Muscle of arm (tissue), 14 donors: ENCODE measurements at places on chromosomes 3 and 15. TPM values are rescaled to one million over a fixed set of nuclear protein-coding genes. Genes with fewer than 3 reads are reported as not detected.

DNA sequence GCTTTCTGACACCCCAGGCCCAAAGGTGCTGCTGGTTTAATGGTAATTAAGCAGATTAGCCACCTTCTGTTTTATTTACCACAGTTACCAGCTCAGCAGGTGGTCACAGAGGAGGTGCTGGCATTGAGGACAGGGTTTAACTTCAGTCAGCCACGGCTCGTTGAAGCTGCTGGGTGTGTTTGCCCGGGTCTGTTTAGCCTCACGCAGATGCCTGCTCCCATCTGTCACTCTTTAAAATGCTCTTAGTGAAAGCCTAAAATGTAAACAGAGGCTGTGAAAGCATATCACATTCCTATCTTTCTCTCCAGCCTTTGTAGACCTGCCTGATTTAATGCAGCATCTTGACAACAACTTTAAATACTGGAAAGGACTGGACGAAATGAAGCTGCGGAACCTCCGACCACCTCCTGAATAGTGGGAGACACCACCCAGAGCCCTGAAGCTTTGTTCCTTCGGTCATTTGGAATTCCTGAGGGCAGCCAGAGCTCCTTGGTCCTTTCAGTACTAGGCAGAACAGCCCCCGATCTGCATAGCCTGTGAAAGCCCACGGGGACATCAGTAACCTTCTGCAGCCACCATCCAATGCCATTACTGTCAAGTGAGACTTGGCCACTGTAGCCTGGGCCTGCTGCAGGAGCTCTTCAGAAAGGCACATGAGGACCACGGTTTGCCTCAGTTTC, 156.0 kb downstream of the PDE8A start:
- DNase-seq = no peak

GRCh38 chr3:15889936-15890335, 92.2 kb upstream of the ANKRD28 start:
- no peak for DNase-seq

GRCh38 chr3:97991293-97991682, 19.1 kb upstream of the RIOX2 start:
- no peak for DNase-seq

Gene STAC
- polyA plus RNA-seq = 35.8 TPM

DNA sequence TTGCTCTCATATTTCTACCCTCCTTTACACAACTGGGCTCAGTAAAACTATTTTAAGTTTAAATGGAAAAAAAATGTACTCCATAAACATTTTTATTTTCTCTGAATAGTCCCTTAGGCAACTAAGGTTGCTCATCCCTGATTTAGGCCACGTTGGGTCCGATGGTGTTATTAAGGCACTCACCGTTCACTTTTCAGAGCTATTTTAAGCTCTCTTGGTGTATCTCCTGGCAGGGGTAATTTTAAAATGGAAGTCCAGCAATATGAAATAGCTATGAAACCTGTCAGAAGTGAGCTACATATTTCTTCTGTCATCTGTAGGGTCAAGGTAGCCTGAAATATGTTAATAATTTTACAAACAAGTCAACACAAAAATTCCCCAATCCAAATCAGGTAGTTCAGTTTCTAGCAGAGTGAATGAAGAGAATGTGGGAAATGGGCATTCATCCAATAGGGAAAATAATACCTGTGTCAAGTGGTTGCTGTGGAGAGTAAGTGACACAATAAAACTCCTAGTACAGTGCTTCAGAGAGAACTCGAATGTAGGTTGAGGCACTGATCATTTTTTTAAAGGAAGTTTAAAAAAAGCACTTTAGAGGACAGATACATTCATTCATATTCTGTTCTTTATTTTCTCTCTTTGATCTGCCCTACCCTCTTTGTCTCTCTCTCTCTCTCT, 209.3 kb upstream of the FEZF2 start:
- DNase-seq = no peak

- no peak for DNase-seq
Observed at GRCh38 chr3:81765400-81765799, 4.0 kb upstream of the GBE1 start.

GRCh38 chr3:13021141-13022114, 51.8 kb downstream of the IQSEC1 start:
- DNase-seq = no peak

GRCh38 chr3:49461443-49462171, 8.5 kb upstream of the DAG1 start:
- DNase-seq = no peak

DNA sequence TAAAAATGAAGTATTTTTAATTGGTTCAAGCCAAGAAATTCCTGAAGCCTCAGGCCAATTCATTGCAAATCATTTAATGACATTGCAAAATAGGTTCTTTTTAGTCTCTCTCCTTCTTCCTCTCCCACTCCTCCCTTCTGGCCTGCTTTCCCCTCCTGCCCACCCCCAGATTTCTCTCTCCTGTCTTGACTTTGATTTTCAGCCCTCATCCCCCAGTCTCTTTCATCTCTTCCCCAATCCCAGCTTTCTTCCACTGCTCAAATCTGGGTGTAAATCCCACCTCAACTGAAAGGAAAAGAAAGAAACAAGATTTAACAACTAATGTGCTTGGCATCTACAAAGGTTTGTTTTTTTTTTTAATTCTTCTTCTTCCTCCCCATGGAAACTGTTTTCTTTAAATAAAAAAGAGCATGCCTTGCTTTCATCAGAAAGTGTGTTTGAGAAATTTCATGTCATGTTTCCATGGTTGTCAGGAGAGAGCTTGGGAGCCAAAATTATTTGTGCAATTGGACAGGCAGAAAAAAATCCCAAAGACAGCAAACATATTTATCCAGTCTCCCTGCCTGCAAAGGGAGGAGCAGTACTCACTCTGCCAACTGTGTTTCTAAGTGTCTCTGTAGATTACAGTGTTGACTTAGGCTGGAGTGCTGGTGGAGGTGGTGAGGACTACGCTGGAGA, 50.4 kb downstream of the BOC start:
- DNase-seq = peak; percentile 79

- no peak for DNase-seq
Observed at GRCh38 chr3:18593231-18593630, 168.1 kb upstream of the SATB1 start.

Gene CHST13
- polyA plus RNA-seq = 0.18 TPM

Gene ATP13A5
- polyA plus RNA-seq = 0.82 TPM

Gene CLEC3B
- 99.2 TPM for polyA plus RNA-seq

GRCh38 chr15:62432702-62433398, 267.8 kb upstream of the C2CD4B start:
- no peak for DNase-seq

Gene MRPS22
- polyA plus RNA-seq = 53.3 TPM

Gene ZNF502
- polyA plus RNA-seq = 8.8 TPM
